ENCODE measurements at places on chromosomes 4 and X.

GRCh38 chr4:162681212-162681611 lies 485.5 kb downstream of the NAF1 start:
- DNase-seq: no peak

- DNase-seq: no peak
Measured at GRCh38 chr4:140893939-140894338, 137.8 kb upstream of the TBC1D9 start.

DNA sequence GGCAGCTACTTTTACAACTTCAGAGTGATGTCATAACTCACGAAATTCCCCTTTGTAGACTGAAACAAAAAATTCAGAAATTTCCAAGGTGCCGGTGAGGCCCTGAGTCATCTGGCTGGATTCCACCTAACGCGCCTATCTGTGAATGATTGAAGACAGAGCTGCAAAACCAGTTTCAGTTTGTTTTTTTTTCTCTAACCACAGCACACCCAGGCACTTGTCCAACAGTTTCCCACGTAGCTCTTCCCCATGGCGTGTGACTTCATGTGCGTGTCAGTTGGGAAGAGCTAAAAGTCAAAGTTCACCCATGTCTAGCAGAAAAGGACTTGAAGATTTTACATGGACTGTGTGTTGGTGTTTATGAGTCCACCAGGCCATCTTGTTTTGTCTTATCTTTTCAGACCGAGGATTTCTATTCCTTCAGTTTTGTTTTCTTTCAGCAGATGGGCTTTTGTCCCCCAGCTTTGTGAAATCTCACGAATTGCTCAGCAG lies 16.4 kb downstream of the TCEANC start:
- DNase-seq: no peak

DNA sequence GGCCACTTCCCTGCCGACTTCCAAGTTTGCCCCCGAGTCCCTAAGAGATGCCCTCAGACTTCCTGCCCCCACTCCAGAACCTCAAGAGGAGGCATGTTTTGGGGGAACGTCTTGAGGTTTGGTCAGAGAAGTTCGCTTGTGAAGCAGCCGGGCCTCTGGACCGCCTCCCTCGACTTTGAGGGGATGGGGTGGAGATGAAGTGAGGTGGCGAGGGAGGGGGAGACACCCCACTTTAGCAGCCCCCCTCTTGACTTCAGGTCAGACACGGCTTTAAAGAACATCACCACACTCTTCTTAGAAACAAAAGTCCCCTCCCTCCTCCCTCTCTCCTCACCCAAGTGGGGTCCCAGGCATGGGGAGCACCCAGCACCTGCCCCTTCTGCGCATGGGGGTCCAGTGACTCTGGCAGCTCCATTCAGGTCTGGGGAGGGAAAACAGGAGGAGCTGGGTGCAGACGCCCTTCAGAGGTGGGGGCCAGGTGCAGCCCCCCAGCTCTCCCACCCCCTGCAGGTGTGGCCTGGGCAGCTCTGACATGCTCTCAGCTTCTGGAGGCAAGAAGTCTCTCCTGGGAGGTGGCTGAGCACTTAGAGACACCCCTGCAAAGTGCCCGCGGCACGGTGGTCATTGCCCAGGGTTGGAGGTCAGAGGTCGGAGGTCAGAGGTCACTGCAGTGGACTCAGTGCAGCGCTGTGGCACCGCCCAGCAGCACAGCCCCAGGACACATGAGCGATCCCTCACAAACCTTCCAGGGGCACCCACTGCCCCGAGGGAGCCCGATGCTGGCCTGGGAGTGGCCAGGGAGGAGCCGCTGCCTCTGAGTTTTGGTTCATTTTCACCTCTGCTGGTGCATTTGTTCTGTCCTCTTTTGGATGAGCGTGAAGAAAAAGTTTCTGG lies 108.8 kb downstream of the CPZ start:
- no peak for DNase-seq

GRCh38 chrX:134255555-134255954 lies 18.6 kb downstream of the CCDC160 start:
- no peak for DNase-seq

GRCh38 chr4:87192145-87192919 lies 28.1 kb downstream of the KLHL8 start:
- DNase-seq: no peak

GRCh38 chrX:7059859-7060258 lies 87.7 kb upstream of the STS start:
- no peak for DNase-seq
